Stimulated activated CD4-positive, alpha-beta T cell treated with anti-CD3 and anti-CD28 coated beads, Interleukin-2, amount 100 ng/mL, for 4 hours (primary cell): ENCODE measurements at places on chromosomes 11 and 22.

DNA sequence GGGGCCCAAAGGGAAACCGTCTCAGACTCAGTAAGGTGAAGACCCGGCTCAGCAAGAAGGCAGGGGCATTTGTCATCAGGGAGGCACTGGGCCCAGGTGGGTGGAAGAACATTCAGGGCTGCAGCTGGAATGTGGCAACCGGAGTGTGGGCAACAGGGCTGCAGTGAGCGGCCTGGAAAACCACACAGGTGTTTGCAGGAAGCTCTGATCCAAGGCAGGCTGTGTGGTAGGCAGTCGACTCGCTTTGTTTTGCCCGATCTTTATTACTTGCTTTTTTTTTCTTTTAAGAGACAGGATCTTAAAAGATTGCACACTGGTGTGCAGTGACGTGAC, 82.8 kb downstream of the DGCR2 start:
- no peak for DNase-seq

DNA sequence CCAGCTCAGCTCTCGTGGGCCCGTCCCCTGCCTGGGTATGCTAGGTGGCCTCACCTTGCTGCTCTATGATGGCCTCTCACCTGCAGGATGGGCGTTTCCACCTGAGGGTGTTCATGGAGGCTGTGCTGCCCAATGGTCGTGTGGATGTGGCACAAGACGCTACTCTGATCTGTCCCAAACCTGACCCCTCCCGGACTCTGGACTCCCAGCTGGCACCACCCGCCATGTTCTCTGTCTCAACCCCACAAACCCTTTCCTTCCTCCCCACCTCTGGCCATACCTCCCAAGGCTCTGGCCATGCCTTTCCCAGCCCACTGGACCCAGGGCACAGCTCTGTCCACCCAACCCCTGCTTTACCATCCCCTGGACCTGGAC, 2.1 kb downstream of the ZP1 start:
- no peak for DNase-seq

GRCh38 chr11:113286509-113287497, 27.6 kb upstream of the TTC12 start:
- DNase-seq = no peak

DNA sequence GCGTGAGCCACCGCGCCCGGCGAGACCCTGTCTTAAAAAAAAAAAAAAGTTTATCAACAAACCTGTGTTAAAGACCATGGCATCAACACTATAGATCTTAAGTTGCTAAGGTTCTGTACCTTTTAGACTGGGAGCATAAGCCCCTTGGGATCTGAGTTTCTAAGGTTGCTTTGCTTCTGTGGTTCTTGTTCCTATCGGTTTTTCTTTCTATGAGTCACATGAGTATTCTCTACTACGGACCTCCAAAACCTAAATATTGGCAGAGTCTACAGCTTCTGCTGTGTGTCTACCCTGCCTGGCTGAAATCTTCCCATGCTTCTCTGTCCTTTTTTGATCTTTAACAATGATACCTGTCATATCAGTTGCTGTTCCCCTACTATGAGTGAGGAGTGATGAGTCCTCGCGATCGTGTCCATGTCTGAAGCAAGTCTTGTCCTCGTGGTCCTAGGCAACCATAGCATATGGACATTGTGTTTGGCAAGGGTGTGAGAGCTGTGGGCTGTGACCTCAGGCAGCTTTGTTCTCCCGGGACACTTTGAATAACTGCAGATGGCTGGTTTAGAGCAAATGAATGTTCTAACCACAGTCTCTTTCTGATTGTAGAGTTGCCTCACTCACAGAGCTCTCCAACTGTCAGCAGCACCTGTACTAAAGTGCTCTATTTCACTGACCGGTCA, 9.0 kb upstream of the DLAT start:
- no peak for DNase-seq

DNA sequence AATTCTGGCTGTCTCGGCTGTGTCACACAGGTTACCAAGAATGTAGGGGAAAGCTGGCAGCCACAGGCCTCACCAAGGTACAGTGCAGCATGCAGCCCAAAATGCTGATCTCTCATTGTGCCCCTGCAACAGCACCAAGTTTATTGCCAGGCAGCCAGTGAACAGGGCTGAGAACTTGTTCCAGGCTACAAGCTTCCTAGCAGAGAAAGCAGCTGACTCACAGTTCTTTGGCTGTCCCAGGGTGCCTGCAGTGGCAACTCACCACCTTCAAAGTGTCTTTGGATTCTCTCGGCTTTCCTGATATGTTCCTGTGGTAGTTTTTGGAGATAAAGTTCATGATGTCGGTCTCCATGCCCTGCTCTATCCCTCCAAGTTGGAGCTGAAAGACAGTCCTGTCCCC, 719.1 kb upstream of the ANO3 start:
- DNase-seq = no peak

DNA sequence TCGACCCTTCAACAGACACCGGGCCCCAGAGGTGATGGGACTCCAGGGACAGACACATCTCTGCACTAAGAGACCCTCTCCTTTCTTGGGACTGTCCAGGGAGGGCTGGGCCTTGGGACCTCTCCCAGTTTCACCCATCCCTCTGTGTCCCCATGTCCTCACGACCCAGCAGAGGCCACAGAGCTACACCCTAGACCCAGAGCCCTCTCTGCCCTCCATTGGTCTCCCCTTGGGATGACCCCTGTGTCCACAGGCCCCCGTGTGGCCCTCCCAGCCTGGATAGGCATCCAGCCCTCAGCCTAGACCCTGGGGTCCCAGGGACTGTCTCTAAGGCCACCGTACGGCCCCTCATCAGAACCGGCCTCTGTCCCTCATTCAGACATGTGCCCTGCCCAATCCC, 7.5 kb upstream of the DRICH1 start:
- no peak for DNase-seq

- DNase-seq = no peak
Observed at GRCh38 chr22:19361501-19362103, 69.9 kb downstream of the HIRA start.

- no peak for DNase-seq
Observed at GRCh38 chr11:87097582-87097981, 59.8 kb downstream of the TMEM135 start.

GRCh38 chr11:67272327-67273259, 6.3 kb downstream of the GRK2 start:
- DNase-seq = no peak

GRCh38 chr11:112661571-112661970, 299.6 kb upstream of the NCAM1 start:
- no peak for DNase-seq

DNA sequence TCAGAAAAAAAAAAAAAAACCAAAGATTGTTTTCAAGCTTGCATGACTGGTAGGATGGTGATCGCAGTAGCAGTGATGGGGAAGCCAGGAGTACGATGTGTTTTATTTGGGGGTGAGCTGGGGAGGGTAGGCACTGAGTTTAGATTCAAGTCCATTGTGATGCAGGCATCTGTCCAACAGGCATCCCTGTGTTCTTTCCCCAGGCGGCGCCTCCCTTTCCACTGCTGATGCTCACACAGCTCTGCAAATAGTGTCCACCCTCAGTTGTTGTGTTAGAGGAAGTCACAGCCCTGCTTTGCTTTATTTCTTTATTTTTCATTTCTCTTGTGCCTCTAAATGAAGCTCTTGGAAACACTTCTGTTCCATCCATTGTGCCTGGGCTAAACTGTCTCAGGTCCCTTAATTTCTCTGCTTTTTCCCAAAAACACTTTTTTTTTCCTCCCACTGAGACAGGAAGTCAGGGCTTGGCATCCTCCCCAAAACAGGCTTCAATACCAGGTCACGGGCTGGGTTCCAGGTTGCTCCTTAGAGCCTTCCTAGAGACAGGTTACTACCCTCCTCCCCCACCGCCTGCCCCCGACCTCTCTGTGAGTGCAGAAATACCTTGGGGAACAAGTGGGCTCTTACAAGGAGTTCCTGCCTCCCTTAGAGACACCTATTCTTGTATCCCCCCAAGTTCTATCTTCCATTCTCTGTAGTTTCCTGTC, 38.6 kb upstream of the HSPA8 start:
- DNase-seq = no peak

GRCh38 chr11:124301548-124301947, 12.2 kb downstream of the OR8D1 start:
- no peak for DNase-seq

DNA sequence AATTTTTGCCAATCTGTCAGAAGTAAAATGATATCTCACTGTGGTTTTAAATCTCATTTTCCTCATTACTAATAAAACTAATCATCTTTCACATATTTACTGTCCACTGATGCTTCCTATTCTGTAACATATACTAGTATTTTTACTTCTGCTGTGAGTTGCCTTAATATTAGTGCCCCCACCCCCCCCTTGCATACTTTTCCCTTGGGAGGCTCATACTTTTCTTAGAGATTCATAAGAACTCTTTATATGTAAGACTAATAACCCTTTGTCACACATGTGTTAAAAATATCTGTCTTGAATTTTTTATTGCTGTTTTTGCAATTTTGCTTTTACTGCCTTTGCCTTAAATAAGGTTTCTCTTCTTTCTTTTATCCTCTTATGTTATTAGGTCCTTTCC, 87.2 kb downstream of the PHF21A start:
- no peak for DNase-seq

DNA sequence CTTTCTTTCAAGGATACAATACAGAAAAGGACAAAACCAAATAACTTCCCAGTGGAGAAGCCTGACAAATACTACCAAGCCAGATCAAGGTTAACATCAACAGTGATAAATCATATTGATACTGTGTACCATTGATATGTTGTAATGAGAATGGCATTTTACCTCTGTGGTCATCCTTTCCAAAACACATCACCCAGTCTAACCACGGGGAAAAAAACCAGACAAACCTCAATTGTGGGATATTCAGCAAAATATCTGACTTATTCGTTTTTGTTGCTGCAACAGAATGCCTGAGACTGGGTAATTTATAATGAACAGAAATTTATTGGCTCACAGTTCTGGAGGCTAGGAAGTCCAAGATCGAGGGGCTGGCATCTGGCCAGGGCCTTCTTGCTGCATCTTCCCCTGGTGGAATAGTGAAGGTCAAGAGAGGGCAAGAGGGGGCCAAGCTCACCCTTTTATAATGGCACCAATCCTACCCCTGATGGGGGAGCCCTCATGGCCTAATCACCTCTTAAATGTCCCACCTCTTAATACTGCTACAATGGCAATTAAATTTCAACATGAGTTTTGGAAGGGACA, 66.1 kb downstream of the FAM76B start:
- no peak for DNase-seq

DNA sequence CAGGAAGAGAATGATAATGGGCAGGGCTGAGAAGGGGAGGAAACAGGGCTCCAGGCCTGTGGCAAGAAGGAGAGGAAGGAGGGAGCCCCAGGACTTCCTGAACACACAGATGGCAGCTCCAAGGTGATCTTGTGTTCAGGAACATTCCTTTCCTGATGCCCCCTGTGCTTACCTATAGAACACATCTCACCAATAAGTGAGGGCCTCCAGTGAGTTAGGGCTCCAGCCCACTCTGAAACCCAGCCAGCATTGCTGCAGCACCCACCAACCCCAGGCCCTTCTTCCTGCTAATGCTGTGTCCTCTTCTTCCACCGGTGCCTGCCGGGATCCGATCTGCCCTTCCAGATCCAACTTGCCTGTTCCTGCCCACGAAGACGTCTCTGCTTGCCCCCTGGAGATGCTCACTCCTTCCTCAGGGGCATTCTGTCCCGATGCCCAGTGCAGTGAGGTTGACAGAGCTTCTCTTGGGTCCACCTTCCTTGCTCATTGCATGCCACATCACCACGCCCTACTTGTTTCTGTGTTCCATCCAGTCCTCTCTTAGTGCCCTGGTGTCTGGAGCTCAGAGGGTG, 17.4 kb downstream of the ANKK1 start:
- no peak for DNase-seq

DNA sequence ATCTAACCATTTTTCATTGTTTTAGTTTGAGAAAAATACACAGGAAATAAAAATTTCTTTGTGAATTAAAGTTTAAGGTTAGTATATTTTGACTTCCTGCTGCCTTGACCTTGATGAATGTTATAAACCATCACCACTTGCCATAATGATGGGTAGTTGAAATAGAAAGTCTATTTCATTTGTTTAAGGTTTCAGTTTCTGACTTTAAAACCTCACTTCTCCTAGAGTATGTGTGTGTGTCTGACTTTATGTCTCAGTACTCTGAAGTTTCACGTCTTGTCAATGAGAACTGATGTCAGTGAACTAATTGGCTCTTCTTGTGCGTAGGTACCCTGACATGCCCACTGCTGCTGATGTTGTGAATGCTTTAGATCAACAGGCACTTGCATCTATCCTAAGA, 188.2 kb downstream of the METTL15 start:
- no peak for DNase-seq

GRCh38 chr11:63503492-63503891, 2.4 kb upstream of the LGALS12 start:
- DNase-seq = no peak

- no peak for DNase-seq
Observed at GRCh38 chr11:105407101-105407500, 202.8 kb upstream of the GRIA4 start.

GRCh38 chr22:50274311-50274710, 4.1 kb upstream of the MAPK11 start:
- no peak for DNase-seq

- DNase-seq = no peak
Observed at GRCh38 chr11:78338138-78338537, 79.5 kb downstream of the GAB2 start.

DNA sequence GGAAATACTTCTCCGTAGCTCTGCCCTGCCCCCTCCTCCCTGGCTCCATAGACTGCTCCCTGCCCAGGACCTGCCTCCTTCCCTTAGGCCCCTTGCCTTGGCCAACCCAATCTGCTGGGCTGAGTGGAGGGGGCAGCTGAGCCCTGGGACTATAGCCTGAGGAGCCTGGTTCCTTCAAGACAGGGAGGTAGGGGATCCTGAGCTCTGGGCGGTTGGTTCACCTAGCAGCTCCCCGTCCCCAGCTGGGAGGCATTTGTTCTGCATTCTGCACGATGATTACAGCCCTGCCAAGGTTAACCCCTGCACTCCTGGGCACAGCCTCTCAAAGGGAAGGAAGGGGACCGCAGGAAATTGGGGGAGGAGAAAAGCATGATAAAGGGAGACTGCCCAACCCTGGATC, 3.6 kb upstream of the CDC42EP1 start:
- no peak for DNase-seq

DNA sequence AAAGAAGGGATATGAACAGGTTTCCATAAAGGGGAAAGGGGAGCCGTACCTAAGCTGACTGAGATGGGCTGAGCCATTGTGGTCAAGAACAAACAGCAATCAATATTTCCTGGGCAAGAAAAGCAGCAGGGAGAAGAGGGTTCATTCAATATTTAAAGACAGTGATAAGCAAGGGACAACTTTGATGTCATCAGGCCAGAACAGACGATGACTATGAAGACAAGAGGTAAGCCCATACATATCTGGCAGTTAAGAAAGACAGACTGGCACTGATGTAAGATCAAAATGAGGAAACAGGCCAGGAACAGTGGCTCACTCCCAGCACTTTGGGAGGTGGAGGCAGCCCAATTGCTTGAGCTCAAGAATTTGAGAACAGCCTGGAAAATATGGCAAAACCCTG, 2.4 kb downstream of the OR5A2 start:
- no peak for DNase-seq
